Activated CD4-positive, alpha-beta T cell treated with anti-CD3 and anti-CD28 coated beads, Interleukin-2, amount 50 U/mL, for 48 hours (primary cell): ENCODE measurements at places on chromosomes 12 and 14.

DNA sequence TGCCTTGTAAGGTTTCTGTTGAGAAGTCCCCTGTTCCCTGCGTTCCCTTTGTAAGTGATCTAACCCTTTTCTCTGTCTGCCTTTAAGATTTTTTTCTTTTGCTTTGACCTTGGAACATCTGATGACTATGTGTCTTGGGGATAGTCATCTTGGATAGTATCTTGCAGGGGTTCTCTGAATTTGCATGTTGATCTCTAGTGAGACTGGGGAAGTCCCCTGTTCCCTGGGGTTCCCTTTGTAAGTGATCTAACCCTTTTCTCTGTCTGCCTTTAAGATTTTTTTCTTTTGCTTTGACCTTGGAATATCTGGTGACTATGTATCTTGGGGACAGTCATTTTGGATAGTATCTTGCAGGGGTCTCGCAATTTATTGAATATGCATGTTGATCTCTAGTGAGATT lies 38.2 kb upstream of the TMX1 start:
- DNase-seq, result no peak

GRCh38 chr12:117192057-117192456 lies 1.8 kb upstream of the FBXO21 start:
- no peak for DNase-seq

GRCh38 chr12:47216150-47216677 lies 136.5 kb upstream of the AMIGO2 start:
- DNase-seq, result peak; percentile 73

GRCh38 chr12:26239122-26239851 lies 43.9 kb downstream of the SSPN start:
- DNase-seq, result no peak

DNA sequence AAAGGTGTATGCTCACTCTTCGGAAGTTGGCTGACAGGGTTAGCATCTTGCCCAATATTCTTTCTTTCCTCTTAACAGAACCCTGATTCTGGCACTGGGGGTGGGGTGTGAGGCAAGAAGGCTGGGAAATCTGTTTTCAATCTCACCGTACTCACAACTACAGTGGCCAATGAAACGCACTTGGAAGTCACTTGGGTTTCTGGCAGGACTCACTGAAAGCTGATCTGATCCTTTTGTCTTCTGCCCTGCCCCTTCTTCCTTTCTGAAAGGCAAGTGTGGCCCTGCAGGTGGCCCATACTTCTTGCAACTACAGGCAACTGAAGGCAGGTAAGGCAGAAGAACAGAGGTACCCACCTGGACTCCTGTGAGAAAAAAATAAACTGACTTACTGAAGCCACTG lies 106.9 kb downstream of the STXBP6 start:
- no peak for DNase-seq

GRCh38 chr12:50926415-50926814 lies 25.9 kb upstream of the HIGD1C start:
- no peak for DNase-seq

DNA sequence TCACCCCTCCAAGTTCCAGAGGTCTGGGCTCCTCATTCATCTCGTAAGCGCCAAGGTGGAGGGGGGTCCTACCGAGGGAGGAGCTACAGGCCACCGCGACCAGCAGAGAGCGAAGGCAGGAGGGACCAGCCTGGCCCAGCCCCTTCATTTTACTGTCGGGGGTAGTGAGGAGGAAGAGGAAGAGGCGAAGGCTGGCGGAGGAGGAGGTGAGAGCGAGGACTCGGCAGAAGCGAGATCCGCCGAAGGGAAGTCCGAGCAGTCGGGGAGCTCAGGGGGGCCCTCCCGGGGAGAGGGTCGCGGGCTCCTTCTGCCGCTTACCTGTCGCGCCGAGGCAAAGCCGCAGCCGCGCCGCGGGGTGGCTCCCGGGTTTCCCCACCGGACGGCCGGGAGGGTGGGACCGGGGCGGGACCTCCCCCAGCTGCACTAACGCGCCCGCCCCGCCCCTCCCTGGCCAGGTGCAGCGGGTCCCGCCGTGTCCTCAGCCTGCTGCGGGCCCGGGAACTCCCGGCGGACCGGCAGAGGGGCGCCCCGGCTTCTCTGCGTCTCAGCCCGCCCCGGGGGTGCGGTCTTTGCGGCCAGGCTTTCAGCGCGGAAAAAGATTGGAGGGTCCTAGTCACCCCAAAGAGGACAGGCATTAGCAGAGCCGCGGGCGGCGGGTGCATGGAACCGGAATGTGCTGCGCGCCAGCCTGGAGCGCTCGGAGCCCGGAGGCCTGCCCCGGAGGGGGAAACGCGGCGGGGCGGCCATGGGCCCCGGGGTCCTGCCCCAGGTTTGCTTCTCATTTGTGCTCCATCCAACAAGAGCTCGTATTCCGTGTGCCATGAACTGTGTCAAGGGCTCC lies at the start of gene GALNT6:
Gene GALNT6 (minus strand): TSS at position 124 of the 841 bp plus-strand sequence. CDS start 11,625 bp downstream, outside the sequence.
- DNase-seq, result peak; percentile 74

- DNase-seq, result no peak
Observed at GRCh38 chr14:71783786-71784185, 148.4 kb upstream of the RGS6 start.

- DNase-seq, result no peak
Observed at GRCh38 chr14:82536566-82536965, 1002.9 kb upstream of the SEL1L start.

GRCh38 chr12:99250091-99250490 lies 397.5 kb upstream of the GARIN6 start:
- no peak for DNase-seq

DNA sequence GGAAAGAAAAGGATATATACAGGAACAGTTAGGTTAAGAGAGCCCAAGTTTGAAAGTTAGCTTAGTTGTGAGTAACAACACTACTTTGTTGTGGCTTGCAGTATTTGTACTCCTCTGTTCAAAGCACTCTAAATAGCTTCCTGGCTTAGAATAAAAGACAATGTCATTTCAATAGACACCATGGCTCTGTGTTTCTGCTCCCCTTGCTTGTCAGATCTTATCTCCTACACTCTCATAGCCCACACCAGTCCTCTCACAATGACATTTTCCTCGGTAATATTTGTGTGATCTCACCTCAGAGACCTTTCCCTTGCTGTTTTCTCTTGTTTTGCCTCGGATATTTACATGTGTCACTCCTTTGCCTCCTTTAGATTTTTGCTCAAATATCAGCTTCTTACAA lies 418.4 kb downstream of the MDGA2 start:
- no peak for DNase-seq

DNA sequence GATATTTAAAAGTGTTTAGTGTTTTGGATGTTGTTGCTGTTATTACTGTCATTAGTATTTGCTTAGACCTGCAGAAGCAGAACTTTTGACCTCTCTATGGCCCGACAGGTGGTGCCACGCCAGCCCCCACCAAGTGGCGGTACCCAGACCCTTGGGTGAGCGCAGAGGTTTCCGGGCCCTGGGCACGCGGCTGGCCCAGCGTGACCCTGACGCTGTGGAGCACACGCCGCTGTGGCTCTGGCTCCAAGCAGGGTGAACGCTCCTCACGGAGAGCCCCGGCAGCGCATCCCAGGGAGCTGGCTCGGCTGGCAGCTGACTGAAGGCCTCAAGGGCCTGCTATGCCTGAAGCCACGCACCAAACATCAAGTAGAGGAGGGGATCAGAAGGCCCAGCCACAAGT lies 22.6 kb downstream of the SLC25A47 start:
- no peak for DNase-seq

DNA sequence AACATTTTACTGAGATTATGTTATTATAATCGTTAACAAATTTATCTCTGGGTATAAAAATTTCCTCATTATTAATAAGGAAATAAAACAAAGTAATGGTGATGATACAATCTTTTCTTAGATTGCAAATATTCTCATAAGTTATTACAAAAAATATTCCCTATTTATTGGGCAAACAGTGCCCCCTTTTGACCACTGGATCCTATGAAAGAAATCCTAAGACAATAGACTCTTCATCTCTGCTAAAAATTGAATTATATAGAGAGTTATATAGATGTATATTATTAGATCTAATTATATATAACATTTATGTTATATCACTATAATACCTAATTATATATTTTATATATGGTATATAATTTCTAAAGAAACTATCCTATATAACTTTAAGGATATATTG lies 94.2 kb upstream of the FGD4 start:
- DNase-seq, result no peak

DNA sequence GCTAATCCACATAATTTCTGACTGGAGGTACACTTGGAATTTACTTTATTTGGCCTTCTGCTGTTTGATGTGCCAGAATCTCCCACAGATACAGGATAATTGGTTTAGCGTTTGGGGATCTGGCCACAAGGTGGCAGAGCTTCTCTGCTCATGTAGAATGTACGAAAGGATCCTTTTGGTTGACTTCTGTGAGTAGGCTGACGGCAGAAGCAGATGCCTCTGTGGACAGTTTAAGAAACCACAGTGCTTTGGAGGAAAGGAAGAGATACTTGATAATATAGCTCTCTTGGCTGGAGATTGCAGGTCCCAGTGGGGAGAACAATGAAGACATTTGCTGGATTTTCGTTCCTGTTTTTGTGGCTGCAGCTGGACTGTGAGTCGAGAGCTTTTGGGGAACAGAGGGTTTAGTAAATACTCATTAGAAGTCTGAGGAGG lies 75.3 kb upstream of the OR4E1 start:
- DNase-seq, result peak; percentile 61

- DNase-seq, result no peak
Observed at GRCh38 chr12:104718304-104718929, 239.7 kb downstream of the SLC41A2 start.

DNA sequence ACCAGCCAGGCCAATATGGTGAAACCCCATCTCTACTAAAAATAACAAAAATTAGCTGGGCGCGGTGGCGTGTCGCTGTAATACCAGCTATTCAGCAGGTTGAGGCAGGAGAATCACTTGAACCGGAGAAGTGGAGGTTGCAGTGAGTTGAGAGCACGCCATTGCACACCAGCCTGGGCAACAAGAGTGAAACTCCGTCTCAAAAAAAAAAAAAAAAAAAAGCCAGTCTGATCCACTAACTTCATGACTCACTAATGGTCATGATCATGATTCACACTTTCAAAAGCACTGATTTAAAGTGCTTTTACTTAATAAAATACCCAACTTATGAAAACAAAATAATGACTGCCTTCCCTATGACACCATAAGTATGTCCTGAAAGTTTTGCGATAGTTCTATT lies 38.4 kb upstream of the CPM start:
- DNase-seq, result no peak

- DNase-seq, result no peak
Observed at GRCh38 chr14:75200451-75200850, 24.0 kb upstream of the TMED10 start.

DNA sequence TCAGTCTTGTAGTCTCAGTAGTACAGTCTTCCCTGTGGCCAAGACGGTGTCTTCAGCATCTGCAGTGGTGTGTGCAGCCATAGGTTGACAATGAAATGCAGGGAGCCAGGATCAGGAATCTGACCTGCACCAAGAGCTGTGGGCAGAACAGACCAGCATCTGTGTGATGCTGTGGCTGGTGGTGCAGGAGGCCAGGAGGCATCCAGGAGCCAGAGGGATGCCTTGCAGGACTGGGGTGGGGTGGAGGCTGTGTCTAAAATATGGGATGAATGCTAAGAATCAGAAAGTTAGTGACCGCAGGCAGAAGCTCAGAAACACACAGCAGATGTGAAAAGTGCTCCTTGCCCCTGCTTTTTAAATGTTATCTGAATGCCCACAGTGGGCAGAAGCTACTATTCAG lies 209.7 kb downstream of the CACNA1C start:
- DNase-seq, result no peak

DNA sequence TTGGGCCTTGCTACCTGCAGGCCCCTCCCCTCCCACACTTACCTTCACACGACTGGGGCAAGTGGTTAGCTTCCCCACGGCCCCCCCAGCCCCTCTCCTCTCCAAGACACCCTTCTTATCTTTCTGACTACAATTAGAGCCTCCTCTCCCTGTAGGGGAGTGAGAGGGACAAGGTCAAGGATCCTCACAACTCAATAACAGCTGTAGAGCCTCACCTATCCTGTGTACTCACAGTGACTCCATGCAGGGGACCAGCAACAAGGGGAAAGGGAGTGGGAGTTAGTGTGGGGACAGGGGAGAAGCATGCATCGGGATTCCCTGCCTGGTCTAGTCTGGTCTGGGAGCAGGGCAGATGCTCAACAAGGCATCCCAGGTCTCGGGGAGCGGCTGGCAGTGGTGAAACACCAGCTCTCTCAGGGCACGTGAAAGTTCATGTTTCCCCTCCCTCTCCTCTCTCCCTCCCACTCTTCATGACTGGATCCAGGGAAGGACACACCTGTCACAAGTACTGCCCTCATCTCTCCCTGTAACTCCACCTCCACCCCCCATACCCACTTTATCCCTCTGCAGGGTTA lies 45.3 kb downstream of the SMUG1 start:
- no peak for DNase-seq

GRCh38 chr14:30193845-30194501 lies 266.3 kb upstream of the PRKD1 start:
- DNase-seq, result no peak

DNA sequence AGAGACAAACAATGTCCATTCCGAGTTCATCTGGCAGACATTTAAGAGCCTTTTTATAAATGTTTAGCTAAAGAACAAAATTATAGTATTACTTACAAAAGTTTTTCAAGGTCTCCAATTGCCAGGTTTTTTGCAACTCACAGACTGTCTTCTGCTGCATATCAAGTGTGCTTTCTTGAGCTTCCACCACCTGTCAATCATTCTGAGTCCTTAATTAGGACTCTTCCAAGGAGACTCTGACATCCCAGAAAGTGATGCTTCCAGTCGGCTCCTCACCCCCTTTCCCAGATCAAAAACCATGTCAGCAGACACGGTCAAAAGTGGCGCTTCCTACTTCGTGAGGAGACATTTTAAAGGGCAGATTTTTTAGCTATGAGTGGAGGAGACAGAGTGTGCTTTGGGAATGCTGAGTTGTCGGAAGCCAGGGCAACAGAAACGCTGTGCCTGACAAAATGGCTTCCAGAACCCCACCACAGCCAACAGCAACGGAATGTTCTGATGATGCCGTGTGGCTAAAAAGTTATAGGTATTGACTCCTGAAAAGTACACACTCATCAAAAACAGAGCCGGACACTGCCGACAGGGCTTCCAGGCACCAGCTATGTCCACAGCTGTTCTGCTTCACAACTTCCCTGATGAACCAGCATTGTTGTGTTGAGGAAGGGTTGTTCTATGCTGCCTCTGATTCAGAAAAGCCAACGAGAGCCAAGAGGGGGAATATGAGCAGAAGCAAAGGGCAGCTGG lies 116.1 kb upstream of the SLC35F4 start:
- DNase-seq, result no peak

- DNase-seq, result no peak
Observed at GRCh38 chr14:72518809-72519377, 375.0 kb downstream of the DPF3 start.

- DNase-seq, result no peak
Observed at GRCh38 chr14:94448071-94448808, 4.4 kb downstream of the SERPINA11 start.

DNA sequence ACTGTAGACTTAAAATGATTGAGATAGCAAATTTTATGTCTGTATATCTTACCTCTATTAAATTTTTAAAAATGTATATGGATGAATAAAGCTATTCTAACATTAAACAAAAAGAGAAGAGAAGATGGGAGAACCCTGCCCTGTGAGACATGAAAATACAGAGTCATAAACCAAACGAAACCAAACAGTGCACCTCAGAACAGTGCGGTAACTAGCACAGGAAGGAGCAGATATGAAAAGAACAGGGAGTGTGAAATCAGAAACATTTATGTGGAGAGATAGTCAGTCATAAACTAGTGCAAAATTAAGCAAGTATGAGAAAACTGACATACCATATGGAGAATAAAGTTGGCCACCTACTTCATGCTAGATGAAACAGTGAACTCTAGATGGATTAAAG lies 135.1 kb downstream of the ERC1 start:
- DNase-seq, result no peak

- no peak for DNase-seq
Observed at GRCh38 chr12:2054091-2055018, 1.6 kb downstream of the CACNA1C start.
